Fibroblast of villous mesenchyme (primary cell): ENCODE measurements at places on chromosomes 3 and 15.

- DNase-seq, result peak; percentile 3
Measured at GRCh38 chr15:47932951-47933641, 187.7 kb upstream of the SLC24A5 start.

- DNase-seq, result no peak
Measured at GRCh38 chr3:156747046-156747445, 72.7 kb downstream of the TIPARP start.

DNA sequence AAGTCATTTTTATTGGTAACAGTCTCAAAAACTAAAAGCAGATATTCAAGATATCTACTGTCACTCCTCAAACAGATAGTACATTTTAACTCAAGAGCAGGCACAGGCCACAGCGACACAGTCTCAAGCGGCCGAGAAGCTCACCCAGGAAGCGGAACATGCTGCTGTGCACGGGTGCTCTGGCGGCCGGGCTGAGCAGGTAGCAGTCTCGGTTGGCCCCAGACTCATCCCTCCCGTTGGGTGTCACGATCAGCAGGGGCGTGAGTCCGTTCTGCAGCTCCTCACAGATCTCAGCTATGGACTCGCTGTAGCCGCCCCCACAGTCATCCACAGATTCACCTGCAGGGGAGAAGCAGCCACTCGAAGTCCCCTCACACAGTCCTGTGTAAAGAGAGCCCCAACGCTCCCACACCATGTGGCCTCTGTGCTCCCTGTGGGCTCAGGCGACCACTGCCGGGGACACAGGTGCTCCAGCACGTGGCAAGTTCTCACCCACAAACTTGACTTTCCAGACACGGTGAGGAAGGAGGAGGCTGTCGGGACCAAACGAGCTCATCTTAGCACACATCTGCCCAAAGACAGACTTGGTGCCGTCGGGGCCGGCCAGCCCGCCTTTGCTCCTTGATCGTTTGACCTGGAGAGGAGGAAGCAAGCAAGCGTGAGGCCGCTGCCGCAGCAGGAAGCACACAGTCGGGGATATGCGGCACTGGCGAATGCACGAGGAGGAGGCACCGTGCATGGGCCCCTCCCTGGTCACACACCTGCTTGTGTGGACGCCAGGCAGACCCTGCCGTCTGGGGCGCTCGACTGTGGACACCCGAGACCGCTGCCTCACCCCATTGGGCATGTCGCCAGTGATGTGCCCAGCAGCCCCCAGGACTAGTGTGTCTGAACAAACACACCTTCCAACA lies 17.7 kb upstream of the OCA2 start:
- no peak for DNase-seq

GRCh38 chr3:189236352-189236751 lies 64.6 kb downstream of the TPRG1 start:
- no peak for DNase-seq

DNA sequence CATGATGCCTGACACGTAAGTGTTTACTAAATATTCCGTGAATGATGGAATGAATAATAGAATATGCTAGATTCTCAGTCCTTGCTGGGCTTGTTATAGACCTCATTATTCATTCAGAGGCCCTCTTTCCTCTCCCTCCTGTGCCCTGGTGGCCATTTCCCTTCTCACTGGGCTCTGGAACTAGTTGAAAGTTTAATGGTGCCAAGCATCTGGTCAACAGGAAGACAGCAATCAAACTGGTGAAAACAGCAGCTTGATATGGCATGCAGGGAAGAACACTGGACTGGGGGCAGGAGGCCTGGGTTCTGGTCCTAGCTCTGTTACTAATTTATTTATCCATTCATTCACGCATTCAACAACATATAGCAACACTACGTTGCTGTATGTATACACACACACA lies 3.7 kb upstream of the APOD start:
- DNase-seq, result no peak
